ENCODE measurements at places on chromosomes 5 and 9.

- no peak for DNase-seq
Observed at GRCh38 chr5:1652873-1653697, 129.3 kb upstream of the LPCAT1 start.

- no peak for DNase-seq
Observed at GRCh38 chr9:37082214-37082765, 38.1 kb upstream of the ZCCHC7 start.

DNA sequence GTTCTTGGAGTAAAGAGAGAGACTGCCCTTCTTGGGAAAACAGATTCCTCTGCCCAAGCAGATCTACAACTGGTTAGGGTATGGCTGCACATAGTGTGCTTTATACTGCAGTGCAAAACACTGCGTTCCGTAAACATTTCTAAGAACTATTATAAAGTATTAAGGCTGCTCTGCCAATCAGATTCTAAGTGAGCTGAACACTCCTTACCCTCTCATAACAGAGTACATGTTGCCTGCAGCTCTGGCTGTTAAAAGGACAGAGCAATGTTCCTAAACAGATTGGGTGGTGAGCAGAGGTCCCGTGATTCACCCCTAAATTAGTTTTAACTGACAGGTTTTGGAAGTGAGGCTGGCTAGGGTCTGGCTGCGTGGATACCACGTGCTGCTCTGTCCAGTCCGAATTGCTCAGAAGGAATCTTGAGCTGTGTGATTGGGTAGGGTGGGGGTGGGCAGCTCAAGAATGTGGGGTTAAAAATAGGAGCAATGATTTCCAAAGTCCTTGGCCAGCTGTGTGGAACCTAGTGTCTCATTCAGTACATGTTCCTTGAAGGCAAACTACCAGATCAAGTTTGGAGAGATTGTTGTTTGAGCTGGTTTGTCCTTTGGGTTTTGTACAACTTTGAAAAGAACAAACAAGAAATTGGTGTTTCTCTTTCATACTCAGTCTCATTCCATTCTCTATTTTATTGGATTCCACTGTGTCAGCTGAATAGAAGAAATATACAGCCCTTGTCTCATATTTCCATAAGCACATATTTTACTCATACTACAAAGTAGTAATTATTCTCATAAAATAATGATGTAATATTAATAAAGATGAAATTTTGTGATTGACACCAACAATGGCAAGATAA is 497.6 kb upstream of the CD180 start:
- DNase-seq = peak; percentile 32

- no peak for DNase-seq
Observed at GRCh38 chr5:62268234-62268633, 37.8 kb upstream of the KIF2A start.

- no peak for DNase-seq
Observed at GRCh38 chr5:31763424-31763823, 124.5 kb downstream of the PDZD2 start.

GRCh38 chr5:62093976-62094375 is 212.0 kb upstream of the KIF2A start:
- DNase-seq = no peak

- DNase-seq = no peak
Observed at GRCh38 chr5:106637275-106637674, 1033.5 kb downstream of the EFNA5 start.

GRCh38 chr9:79745752-79746336 is 174.1 kb downstream of the TLE4 start:
- no peak for DNase-seq

GRCh38 chr9:108860354-108860753 is 1.7 kb upstream of the ACTL7A start:
- DNase-seq = no peak

DNA sequence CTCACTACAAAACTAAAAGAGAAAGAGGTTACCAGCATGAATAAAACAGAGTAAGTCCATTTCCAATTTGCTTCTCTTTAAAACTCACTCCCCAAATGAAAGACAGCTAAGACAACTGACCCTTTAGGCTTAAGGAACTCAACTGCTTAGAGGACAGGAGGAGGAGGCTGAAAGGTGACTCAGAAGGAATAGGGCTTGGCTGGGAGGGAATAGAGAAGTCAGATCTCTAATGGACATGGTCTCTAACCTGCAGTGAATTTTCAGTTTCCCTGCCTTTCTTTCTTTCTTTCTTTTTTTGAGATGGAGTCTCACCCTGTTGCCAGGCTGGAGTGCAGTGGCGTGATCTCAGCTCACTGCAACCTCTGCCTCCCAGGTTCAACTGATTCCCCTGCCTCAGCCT is 261.8 kb upstream of the CLINT1 start:
- no peak for DNase-seq

DNA sequence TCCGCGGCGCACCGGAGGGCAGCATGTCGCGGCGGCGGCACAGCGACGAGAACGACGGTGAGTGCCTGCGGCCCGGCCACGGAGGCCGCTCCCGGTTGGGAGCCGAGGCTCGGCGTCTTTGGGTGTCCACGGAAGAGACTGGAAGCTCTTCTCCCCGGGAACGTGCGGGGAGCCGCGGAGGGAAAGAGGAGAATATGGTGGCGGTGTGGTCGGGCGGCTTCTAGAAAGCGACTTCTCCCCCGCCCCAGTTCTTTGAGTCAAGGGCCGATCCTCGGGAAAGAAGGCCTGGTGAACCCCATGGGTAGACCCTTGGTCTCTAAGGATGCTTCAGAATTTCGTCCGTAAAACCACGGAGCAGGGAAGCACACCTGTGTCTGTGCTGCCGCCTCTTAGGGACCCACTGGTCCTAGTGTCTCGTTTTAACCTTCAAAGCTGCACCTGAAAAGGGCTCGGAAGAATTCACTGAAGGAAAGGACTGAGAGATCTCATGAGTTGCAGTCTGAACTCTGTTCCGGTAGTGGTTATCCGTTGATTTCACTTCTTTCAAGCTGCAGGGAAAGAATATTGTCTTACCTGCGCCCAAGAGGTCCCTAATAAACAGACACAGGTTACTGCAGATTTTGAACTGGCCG is 354 bp downstream of the NCBP1 start:
- no peak for DNase-seq

DNA sequence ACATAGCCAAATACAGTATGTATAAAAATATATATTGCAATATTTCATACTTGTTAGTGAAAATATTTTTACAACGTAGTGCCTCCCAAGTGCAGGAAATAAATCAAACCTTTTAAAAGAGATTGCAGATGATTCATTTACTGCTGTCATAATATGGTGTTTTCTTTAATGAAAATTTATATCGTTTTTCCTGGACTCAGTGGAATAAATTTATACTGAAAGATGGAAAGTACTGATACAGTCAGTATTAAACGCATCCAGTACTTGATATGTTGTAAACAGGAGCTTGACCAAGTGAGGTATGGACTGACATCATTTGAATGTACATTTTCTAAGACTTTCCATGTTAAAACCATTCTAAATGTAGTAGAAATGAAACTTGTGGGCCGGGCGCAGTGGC is 143.4 kb upstream of the ZNF608 start:
- DNase-seq = no peak

DNA sequence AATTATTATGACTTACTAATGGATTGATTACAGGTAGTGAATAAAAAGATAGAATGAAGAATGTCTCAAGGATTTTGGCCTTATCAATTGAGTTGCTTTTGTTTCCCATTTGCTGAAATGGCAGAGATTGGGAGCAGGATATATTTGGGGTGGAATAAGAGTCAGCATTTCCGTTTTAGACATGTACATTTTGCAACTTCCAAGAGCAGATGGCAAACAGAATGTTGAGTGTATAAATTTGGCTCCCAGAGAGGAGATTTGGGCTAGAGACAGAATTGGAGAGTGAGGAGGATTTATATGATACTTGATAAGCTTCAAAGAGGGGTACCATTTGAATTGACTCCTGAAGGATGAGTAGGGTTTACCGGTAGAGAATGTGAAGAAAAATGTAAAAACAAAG is 437.9 kb upstream of the PAPPA start:
- DNase-seq = no peak

GRCh38 chr9:109859447-109859846 is 79.4 kb downstream of the PALM2AKAP2 start:
- no peak for DNase-seq

GRCh38 chr5:153818626-153819025 is 220.1 kb downstream of the FAM114A2 start:
- DNase-seq = no peak

- no peak for DNase-seq
Observed at GRCh38 chr9:81112627-81113452, 576.5 kb downstream of the TLE1 start.

DNA sequence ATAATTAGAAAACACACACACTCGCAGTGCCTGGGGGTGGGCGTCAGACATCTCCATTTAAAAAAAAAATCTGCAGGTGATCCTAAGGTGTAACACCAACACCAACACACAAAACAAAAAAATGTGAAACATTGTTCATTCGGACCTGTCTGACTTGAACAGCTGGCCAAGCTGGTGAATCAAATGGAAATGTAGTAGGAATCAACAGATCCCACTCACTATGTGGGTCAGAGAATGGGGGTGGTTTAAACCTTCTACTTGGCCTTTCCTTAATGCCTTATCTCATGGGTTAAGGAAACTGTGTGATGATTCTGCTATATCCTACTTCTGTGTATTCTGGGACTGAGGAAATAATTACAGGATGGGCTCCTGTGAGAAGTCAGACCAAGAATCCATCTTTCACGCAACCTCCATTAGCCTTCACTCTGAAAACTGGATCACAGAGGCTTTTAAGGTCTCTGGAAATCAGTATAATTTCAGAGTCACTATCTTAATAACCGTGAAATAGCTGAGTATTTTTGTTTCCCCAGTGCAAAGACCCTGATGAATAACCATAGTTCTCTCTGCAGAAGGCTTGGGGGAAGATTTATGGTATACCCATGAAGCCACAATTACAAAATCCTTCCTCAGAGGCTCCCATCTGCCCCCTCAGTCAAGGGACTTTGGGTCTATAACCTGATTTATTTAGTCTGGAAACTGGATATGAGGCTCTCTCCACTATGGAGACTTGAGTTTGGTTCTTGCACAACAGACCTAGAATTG is 17.2 kb upstream of the MCCC2 start:
- DNase-seq = no peak

DNA sequence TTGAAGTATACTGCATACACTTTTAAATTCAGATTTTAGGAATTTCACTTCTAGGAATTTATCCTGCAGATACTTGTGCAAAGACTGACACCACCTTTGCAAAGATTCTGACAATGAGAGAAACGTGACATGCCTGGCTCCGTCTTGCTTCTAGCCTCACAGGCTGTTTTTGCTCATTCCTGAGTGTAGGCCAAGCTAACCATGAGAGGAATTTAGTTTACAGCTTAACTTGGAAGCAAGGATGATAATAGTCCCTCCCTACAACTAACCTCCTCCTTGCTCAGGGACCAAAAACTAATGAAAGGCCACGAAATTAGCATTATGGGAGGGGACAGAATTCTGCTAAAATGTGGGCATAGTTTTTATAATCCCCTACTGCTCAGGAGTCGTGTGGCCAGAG is 31.1 kb downstream of the C5orf22 start:
- no peak for DNase-seq
